ENCODE measurements at places on chromosomes 2 and 18.

GRCh38 chr2:144402251-144402650 lies 117.7 kb downstream of the ZEB2 start:
- DNase-seq: no peak

DNA sequence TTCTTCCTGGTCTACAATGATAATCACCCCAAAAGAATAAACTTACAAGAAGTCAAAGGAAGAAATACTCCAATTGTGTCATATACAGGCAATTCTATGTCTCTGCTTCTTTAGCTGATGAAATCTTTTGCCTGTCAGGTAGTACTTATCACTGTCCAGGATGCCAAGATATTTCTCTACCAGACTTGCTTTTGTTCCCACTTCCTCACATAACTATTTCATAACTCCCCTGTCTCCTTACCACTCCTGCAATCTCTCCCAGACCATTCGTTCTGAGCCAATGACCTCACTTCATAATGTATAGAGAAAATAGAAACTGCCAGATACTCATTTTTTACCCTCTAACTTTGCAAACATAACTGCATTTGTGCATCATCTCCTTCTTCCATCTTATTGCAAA lies 39.1 kb downstream of the HNMT start:
- DNase-seq: no peak

- DNase-seq: no peak
Observed at GRCh38 chr18:44588508-44588907, 92.2 kb upstream of the SETBP1 start.

GRCh38 chr2:27009716-27010115 lies 23.0 kb upstream of the TMEM214 start:
- no peak for DNase-seq

- no peak for DNase-seq
Observed at GRCh38 chr18:62210138-62210537, 23.1 kb downstream of the RELCH start.

GRCh38 chr2:78498125-78498524 lies 527.4 kb upstream of the REG3G start:
- DNase-seq: no peak

- no peak for DNase-seq
Observed at GRCh38 chr18:12278215-12278671, 24.1 kb downstream of the CIDEA start.

GRCh38 chr2:219399716-219400478 lies 12.2 kb upstream of the DNPEP start:
- DNase-seq: no peak

Data from stimulated activated CD4-positive, alpha-beta T cell treated with anti-CD3 and anti-CD28 coated beads, Interleukin-15, amount 100 ng/mL, for 1 hour (primary cell).